Stimulated activated CD4-positive, alpha-beta T cell treated with anti-CD3 and anti-CD28 coated beads, Interleukin-15, amount 100 ng/mL, for 24 hours (primary cell): ENCODE measurements at places on chromosomes 12 and 14.
A peak's percentile ranks its signal among the peaks of the same experiment; 100 is the strongest.

DNA sequence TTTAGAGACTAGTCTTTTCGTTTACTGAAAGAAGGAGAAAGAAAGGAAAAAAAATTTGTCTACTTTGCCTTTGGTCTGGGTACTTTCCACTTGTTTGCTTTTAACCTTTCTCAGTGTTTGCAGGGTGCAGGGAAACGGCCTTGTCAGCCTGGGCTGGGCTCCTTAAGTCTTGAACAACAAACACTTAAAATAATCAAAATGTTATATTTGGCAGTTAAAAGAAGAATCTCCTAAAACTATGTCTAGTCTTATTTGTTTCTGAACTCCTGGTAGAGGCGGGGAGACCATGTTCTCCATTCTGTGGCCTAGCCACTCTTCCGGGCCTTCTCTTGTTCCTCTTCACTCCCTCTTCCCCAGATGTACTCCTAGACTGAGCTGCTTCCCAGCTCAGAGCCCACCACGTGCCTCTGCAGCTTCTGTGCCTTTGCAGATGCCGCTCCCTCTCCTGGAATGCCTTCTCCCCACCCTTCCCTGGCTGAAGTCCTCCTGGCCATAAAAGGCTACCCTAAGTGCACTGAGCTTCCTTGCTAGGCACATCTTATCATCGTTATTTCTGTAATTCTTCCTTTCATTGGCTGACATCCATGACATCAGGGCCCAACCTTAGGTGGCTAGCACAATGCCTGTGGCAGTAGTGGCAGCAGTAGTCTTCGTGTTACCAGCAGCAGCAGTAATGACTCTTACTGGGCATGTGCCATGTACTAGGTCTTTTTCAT, 432.9 kb downstream of the ZFP36L1 start:
- no peak for DNase-seq

DNA sequence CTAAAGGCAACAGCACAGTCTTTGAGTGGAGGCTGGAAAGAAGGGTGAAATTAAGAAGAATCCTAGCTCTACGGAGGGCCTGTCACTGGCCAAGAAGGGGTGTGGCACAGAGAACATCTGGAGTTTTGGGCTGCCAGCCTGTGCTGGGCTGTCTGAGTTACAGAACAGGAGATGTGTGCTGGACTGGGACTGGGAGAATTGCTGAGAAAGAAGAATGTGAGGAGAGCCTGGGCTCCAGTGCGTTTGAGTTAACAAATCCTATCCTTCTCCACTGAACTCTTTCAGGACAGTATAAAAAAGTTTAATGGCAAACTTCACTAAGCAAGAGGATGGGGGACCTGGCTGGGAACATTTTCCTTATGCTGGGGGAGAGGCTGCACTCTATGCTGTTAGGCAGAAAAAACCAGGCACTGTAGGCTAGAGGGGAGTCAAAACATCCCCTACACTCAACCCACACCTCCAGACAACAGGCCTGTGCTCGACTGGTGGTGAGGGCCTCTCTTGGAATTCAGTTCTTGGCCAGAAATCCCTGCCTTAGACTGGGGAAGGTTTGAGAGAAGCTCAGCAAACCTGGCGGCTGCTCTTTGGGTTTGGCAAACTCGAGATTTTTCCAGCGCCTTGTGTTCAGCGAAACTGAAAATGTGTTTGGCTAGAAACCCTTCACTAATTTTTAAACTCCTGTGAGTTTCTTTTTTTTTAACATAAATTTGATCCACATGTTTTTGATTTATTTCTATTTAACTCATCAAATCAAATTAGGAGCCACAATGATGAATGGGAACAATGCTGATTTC, 217.3 kb downstream of the MON2 start:
- no peak for DNase-seq

GRCh38 chr14:81561084-81561775, 27.6 kb upstream of the SEL1L start:
- no peak for DNase-seq

DNA sequence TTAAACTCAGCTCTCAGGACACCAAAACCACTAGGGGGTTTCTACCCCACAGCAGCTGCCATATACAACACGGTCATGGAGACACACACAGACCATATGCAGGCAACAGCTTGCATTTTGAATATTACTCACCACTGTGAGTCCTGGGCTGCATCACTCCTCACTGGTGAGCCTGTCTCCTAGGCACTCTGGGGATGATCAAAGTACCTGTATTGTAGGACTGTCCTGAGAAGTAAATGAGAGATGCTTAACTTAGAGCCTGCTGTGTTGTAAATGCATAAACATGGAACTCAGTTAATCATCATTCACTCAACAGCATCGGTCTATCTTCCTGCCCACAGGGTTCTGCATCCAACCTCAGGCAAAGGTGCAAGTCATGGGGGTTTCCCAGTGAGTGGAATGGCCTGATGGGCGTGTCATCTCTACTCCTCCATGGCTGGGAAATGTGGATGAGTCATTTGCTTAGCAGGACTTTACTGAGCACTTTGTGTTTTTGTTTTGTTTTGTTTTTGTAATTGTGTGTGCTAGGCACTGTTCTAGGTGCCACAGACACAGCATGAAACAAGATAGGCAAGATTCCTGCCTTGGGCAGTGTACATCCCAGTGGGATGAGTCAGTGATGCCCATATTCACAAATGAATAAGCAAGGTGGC, 1141.2 kb upstream of the TMEM132C start:
- DNase-seq, result peak; percentile 63

DNA sequence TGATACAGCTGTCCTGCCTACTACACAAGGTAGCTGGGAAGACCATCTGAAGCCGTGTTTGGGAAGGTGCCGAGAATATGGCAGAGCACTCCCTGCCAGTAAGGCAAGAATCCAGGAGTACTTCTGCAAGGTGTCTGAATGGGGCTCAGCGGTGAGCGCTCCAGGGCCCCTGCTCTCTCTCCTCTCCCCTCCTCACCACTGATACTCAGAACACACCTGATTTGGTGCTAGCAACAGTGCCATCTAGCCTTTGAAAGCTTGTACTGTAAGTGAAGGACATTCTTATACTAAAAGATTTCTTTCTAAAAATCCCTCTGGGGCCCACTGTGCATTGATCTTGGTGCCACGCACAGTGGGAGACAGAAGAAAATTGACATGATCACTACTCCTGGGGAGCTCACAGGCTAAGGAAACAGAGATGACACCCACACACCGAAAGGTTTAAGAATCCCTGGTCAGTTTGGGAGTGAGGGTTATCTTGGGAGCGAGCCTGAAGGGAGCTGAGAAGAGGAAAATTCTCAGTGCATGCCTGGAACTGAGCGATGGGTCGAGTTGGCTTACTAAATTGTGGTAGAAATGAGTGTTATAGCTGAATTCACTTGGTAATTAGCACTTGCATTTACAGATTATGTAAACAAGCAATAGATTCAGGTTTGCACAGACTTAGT, 216.9 kb downstream of the NTF3 start:
- DNase-seq, result no peak

- no peak for DNase-seq
Measured at GRCh38 chr12:23757541-23757962, 191.9 kb downstream of the SOX5 start.

DNA sequence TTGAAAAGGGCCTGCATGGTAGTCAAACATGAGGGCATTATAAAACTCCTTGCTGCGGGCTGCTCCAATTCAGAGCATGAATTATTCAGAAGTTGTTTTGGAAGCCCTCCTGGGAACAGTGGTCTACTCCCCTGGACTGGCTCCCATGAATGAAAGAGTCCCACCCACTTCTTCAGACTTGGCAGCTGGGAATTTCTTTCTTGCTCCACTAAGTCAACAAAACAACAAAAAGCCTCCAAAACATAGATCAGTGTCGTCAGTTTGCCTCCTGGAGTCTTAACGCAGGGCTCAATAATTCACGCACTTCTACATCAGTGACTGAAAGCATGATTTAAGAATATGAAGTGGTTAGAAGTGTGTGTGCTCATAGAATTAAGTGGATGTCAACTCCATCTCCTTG, 37.9 kb downstream of the AKAP6 start:
- DNase-seq, result no peak

DNA sequence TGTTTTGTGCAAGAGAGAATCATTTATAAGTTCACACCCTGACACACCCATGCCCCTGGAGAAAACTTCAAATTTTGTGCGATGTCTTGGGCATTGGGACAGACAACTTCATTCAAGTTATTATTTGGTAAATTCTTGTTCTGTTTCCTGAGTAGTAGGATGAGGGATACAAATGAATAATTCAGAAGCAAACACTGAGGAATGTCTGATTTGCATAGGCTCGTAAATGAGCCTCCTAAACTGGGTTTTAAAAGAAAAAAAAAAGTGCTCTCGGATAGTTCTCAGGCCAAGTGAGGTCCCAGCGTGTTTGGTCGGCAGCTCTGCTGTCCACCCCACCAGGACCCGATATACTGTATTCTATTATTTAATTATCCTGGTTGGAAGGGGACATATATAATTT, 134.7 kb upstream of the CPM start:
- DNase-seq, result no peak

DNA sequence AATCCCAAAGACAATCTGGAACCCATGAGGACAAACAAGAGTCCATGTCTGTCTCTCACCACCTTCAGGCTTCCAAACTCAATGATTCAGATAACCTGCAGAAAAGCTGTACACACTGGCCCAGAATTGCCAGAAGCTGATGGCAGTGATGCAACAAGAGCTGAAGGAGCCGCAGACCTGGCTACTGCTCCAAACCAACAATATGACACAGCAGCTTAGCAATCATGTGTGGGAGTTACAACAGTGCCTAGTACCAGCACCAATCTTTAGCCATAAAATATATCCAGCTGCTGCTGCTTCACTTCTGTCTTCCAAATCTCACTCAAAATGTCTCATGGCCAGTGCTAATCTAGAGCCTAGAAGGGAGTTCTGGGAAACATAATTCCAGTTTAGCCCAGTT, 22.0 kb downstream of the RPS6KA5 start:
- no peak for DNase-seq

DNA sequence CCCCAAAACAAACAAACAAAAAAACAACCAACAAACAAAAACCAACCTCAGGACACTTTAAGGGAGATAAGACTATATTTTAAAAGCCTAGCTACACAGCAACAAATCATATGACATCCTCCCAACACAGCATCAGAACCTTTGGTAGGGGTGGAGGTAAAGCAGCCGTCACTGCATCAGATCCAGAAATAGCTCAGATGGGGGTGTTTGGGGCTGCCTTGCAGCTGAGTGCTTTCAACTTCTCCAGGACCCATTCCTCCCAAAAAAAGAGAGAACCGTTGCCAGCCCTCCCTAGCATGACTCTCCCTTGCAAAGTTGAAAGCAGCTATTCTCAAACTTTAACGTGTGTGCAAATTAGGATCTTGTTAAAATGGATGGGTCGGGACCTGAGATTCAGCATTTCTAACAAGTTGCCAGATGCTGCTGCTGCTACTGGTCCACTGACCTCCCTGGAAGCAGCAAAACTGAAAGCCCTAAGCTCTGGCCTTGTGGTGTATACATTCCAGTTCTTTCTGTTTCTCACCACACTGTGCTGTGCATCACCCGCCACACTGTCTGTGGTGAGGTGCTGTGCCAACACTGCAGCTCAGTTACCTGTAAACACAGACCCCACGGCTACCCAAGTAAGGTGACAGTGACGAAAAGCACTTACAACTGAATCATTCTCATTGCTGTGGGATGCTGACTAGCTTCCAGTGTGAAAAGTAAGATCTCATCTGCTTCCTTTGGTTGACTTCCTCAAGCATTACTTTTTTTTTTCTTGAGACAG, 54.0 kb downstream of the SLC38A1 start:
- peak; percentile 82 for DNase-seq

- no peak for DNase-seq
Measured at GRCh38 chr12:131231032-131231980, 277.6 kb downstream of the ADGRD1 start.

GRCh38 chr12:60257063-60257462, 661.2 kb downstream of the SLC16A7 start:
- DNase-seq, result no peak

DNA sequence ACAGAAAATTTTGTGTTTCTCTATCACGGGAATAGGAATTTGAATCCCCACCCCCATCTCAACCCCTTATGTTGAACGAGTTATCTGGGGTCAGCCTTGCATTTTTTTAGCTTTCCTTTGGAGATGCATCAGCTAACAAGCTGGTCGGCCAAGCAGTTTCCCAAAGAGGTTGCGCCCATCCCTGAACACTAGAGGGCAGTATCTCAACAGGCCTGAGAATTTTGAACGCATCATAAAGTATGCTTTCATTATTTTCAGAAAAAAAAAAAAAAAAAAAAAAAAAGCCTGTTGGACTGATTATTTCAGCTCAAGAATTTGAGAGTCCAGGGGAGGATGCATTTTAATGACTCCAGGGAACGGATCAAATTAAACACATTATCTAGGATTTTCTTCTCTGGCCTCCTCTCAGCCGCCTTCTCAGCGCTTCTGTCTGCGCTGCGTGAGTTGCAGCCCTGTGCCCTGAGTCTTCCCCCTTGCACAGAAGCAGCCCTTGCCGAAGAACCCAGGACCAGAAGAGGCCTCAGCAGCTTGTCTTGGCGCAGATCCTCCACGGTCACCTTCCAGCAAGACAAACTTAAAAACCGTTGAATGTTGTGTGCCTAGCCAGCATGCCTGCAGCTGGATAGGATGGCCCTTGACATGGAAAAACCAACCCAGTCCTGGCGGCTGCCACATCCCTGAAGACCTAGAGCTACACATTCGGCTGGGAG, 76.6 kb upstream of the GZMB start:
- DNase-seq, result peak; percentile 62

GRCh38 chr14:66099931-66100330, 386.2 kb upstream of the CCDC196 start:
- peak; percentile 13 for DNase-seq

DNA sequence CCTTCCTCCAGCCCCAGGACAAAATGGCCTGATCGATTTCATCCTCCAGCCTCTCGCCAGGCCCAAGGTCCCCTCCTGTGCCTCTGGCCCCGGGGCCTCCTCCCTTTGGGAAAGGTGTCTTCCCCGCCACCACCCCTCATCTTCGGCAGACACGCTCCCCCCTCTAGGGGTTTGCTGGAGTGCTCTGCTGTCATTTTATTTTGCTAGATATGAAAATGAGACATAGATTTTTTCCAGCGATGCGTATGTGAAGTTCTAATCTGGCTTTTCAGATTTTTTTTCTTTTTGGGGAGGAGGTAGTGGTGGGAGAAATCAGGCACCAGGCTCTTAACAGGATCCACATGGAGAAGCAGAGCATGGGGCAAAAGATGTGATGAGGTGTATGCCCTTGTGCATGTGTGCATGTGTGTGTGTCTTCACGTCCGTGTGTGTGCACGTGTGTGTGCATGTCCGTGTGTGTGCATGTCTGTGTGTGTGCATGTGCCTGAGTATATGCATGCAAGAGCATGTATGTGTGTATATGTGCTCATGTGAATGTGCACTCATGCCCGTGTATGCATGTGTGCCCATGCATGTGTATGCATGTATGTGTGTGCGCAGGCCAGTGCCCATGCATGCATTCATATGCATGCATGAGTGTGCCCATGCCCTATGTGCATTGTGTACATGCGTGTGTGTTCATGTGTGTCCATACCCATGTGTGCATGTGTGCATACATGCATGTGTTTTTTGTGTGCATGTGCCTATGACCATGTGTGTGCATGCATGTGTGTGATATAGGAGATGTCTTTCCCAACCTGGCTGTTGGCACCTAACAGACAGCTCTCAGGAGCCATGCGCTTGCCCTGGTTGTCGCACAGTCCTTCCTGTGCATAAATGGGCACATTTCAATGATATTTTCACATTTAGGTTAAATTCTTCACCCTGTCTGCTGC, 203.0 kb downstream of the RBM19 start:
- no peak for DNase-seq

GRCh38 chr14:54261283-54261682, 135.5 kb upstream of the CDKN3 start:
- DNase-seq, result no peak
